CD4-positive, alpha-beta T cell treated with Interleukin-1 beta for 1 hour (primary cell): ENCODE measurements at places on chromosomes 7 and 10.

GRCh38 chr7:98295467-98296192, 14.1 kb downstream of the BRI3 start:
- no peak for DNase-seq

GRCh38 chr10:5987747-5988146, 10.4 kb upstream of the IL15RA start:
- no peak for DNase-seq

GRCh38 chr10:9833942-9834341, 1183.7 kb upstream of the CELF2 start:
- no peak for DNase-seq

GRCh38 chr7:19464241-19464640, 244.6 kb downstream of the POLR1F start:
- DNase-seq, result no peak

- DNase-seq, result peak; percentile 13
Measured at GRCh38 chr10:90865401-90865800, 6.4 kb upstream of the RPP30 start.

DNA sequence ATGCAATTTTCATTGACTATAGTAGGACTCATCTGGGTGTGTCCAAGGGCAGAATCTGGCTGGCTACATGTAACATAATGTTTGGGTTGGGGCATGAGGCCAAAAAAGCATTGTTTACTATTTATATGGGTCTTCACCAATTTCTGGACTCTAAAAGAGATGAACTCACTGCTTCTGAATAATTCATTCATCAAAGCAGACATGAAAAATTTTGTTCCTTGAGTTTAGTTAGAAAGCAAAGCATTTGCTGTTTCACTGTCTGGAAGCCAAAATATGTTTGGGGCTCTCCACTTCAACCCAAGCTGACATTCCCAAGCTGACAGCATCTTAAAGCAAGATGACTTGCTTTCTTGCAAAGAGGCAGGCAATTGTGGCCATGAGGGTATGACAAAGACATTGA, 670.6 kb downstream of the SUGCT start:
- DNase-seq, result no peak

GRCh38 chr7:45892407-45893035, 4.2 kb downstream of the IGFBP1 start:
- no peak for DNase-seq

DNA sequence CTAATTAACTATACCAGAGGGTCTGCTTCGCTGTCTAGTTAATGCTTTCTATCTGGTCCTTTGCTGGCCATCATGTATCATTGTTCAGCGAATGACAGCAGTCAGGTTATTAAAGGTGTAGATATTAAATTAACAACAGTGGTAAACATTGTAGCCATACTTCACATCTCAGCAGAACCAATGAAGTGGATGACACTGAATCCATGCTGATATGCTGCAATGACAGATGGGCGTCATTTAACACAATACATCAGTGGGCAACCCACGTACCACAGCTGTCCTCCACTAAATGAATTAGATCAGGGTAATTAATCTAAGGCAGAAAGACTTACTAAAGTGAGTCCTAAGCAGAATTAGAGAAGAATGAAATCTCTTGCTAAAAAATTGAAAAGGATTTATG, 767.2 kb downstream of the NXPH1 start:
- no peak for DNase-seq

- no peak for DNase-seq
Measured at GRCh38 chr7:27151931-27152815, at the start of gene HOXA3. Gene HOXA3, minus strand, starts transcription at chr7:27152583. Its CDS starts 41,943 bp downstream, at chr7:27110640.

DNA sequence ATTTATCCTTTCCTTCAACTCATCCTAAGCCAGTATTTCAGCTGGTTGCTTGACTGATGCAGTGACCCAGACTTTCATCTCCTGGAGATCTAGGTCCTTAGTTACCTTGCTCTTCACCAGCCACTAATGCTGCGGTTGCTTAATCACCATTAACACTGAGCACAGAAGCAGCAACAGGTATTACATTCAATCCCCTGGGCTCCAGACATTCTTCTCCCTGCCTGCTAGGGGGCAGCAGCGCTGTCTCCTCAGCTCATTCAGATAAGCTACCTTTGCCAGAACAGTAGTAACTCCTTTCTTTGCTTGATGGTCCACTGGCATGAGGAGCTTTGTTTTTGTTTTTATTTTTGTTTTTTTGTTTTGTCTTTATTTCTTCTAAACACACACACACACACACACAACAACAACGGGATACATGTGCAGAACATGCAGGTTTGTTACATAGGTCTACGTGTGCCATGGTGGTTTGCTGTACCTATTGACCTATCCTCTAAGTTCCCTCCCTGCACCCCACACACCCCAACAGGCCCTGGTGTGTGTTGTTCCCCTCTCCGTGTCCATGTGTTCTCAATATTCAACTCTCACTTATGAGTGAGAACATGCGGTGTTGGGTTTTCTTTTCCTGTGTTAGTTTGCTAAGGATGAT, 1043.2 kb upstream of the C7orf33 start:
- DNase-seq, result no peak

GRCh38 chr7:25084821-25085220, 40.2 kb downstream of the CYCS start:
- DNase-seq, result no peak

DNA sequence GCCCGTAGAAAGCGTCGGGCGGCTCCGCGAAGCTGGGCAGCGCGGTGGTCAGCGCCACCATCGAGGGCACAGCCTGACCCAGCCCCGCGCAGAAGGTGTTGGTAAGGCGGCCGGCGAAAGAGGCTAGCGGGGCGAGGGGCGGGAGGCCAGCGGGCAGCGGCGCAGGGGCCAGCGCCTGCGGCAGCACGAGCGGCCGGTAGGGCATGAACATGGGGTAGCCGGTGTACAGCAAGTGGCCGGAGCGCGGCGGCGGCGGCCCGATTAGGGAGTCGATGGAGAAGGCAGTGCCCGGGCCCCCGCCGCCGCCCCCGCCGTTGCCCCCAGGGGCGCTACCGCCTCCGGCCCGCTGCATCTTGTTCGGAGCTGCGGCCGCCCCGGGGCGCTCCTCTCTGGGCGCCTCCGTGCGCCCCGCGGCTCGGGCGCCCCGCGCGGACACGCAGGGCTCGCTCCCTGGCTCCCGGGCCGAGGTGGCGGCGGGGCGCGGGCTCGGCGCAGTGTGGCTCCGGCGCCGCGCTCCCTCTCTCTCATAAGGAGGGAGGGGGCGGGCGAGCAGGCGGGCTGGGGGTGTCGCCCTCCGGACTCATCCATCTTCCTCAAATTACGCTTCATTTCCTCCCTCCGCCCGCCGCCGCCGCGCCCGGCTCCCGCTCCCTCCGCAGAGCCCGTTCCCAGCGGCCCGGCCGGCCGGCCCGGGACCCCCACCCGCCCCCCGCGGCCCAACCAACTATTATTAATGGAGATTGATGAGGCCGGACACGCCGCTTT, at the start of gene GBX1:
GBX1 (minus strand) TSS at position 498 of the 765 bp plus-strand sequence; CDS start at position 352, 146 bp downstream.
- peak; percentile 11 for DNase-seq

DNA sequence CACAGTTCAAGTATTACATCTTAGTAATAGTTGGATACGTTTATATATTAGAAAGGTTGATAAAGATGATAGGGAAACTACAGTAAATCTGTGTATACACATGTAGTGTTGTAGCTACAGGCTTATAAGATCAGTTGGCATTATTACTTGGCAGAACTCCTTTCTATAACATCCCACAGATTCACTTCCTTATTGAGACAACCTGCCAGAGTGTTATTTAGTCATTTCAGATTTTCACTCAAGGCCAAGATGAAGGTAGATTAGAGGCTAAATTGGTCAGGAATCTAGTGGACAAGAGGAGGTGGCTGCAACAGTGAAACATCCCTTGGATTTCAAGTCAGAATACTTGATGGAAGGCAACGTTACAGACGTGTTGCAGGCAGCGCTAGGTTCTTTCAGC, 63.0 kb downstream of the PAPSS2 start:
- DNase-seq, result no peak
